ENCODE measurements at places on chromosomes 2 and 18.

DNA sequence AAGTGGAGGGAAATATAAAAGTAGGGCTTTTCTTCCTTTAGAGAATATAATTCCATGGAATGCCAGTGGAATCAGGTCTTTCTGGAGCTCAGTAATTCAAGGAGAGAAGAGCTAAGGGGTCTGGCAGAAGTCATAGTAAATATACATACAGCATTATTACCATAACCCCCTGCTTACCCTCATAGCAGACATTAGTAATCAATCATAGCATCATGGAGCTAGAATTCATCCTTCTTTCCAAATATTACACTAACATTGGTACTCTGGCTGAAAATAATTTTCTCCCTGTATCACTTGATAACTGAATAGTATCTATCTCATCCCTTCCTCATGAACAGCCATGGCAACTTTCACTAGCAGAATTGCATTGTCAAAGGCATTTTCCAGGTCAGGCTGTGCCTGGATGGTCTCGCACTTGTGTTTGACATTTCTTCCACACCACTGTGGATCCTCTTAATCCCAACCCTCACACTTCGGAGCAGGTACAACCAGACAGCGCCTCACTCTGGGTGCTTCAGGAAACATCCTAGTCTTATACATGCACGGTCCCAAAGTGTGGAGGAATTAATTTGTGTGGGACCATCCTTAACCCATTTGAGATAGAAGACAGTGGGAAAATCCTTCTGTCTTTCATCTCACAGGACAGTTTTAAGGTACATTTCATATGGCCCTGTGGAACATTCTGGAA, 84.2 kb upstream of the SEC11C start:
- DNase-seq = no peak

- DNase-seq = no peak
These were observed at the start of gene CDK15 for GRCh38 chr2:201806442-201807170. Gene CDK15 (plus strand): TSS chr2:201806537. CDS start chr2:201806665, 128 bp downstream.

DNA sequence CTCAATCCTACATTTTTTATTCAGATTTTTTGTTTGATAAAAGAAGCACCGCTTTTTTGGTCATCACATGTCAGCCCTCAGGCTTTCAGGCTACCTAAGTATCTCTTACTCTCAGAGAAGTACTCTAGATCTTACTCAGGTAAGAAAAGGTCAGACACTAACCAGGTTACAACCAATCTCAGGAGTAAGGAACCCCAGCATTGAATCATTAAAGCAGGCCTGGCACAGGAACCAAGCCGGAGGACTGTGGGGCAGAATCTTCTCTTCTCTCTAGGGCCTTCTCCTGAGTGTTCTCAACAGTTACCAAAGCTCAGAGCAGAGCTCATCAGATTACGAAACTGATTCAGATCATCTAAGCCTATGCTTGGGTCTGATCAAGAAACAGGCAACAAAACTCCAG, 28.2 kb downstream of the RBMS1 start:
- no peak for DNase-seq

DNA sequence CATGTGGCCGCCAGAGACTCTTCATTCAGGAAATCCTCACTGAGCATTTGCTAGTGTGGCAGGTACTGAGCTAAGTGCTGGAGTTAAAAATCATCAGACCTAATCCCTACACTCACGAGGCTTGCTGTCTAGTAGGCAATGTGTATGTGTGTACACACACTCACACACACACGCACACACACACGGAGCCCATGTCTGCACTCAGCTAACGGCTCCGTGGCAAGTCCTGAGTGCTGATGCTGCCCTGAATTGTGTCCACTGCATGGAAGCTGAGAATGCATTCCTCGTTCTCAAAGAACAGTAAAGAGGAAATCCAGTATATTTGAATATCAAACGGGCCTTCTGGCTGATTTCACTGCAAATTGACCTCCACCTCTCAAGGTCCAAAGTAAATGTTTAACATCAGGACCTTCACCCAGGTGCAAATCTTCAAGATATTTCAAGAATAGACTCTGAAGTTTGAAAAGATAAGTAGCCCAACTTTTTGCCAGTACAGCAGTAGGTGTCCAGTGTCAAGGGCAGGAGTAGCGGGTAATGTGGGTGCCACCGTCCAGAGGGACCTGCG, 136.1 kb upstream of the TTC39C start:
- no peak for DNase-seq

GRCh38 chr2:2464643-2465042, 133.6 kb upstream of the MYT1L start:
- no peak for DNase-seq

DNA sequence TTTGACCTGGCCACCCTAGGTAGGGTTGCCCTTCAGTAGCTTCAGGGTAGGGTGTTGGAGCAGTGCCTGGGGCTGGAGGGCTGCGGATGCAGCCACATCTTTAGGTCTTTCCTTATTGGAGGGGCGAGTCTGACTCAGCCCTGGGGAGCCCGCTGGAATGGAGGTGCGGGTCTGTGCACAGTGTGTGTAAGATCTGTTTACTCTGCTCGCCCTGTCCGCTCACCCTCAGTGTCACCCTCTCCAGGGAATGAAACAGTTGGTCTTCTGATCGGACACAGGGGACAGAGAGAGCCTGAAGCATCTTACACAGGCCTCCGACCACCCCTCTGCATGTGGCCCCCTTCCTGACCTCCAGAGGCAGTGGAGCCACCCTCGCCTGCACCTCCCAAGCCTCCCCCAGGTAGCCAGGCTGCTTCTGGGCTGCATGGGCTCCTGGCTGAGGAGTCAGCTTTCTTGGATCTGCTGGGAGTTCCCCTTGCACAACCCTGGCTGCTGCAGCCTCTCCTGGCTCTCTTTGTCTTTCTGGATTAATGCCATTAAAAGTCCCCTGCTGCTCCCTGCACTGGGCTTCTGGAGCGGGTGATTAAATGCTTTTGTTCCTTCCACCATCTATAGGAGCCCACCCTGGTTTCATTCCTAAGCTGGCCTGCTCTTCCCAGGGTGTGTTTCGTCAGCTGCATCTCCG, 82.6 kb downstream of the ASB1 start:
- DNase-seq = no peak
